ENCODE measurements at places on chromosomes 5 and 9. TPM values are rescaled to one million over a fixed set of nuclear protein-coding genes. Genes with fewer than 3 reads are reported as not detected.

CCDC192 gene
- 1.3 TPM for total RNA-seq

DNA sequence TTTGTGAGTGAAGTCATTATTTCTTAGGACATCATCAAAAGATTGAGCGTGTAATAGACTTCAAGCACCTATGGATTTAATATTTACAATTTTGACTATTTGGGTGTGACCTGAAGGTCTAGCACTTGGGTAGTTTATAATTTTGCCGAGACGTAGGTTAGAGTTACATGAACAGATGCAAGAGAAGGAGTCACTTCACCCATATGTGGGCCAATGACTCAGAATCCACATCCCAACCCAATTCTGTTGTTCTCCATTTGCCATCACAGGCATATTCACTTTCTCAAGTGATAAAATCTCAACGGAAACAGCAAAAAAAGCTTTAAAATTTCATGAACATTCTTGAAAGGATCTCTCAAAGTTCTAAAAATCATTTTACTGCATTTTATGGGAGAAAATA, 12.1 kb upstream of the ERAP1 start:
- no peak overlapping the region for H3K4me3 ChIP-seq
- H3K4me1 ChIP-seq = no peaks in the 10 kb centered on the region
- no peak overlapping the region for H3K27ac ChIP-seq
- no peak for DNase-seq

ECSCR gene
- not detected for total RNA-seq

MSMP gene
- not detected for total RNA-seq

SLC36A3 gene
- not detected for total RNA-seq

All from endodermal cell (in vitro differentiated cells).